ENCODE measurements at places on chromosomes 7 and 10.
A peak's percentile ranks its signal among the peaks of the same experiment; 100 is the strongest.

DNA sequence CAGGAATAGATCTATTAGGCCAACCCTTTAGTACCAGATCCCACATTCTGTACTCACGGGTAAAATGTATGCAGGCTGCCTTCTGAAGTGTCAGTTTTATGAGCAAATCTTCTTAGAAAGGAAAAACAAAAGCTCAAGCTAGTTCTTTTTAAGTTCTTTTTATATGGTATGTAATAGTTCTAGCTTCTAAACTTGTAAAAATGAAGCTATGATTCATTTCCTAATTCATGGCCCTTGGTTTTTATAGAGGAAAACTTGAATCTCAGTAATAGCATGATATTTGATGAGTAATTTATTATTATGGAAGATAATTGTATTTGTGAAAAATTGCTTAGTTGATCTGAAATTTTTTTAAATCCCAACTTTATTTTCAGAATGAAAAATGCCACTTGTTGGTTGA lies 54.3 kb downstream of the SLK start:
- DNase-seq: no peak

- DNase-seq: peak; percentile 63
Observed at GRCh38 chr7:101363734-101364374, 1.2 kb downstream of the COL26A1 start.

DNA sequence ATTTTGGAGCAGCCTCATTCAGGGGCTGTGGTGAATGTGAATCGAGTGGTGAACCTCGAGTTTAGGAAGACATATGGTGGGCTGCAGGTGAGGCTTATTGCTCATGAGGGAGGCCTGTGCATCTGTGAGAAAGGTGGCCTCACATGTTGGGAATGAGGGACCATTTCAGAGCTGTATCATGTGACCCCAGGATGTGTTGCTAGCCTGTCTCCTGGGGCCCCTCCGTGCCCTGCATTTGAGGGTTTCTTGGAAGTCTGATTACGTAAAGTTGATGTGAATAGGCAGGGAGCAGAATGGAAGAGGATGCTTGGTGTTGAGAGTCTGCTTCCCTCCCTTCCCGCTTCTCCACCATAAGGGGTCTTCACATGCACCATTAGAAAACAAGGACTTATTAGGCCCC lies 569.1 kb downstream of the LRMDA start:
- no peak for DNase-seq

GRCh38 chr10:130018265-130018664 lies 54.2 kb upstream of the EBF3 start:
- DNase-seq: peak; percentile 19

- DNase-seq: no peak
Observed at GRCh38 chr7:157930926-157931466, 594.2 kb downstream of the DNAJB6 start.

DNA sequence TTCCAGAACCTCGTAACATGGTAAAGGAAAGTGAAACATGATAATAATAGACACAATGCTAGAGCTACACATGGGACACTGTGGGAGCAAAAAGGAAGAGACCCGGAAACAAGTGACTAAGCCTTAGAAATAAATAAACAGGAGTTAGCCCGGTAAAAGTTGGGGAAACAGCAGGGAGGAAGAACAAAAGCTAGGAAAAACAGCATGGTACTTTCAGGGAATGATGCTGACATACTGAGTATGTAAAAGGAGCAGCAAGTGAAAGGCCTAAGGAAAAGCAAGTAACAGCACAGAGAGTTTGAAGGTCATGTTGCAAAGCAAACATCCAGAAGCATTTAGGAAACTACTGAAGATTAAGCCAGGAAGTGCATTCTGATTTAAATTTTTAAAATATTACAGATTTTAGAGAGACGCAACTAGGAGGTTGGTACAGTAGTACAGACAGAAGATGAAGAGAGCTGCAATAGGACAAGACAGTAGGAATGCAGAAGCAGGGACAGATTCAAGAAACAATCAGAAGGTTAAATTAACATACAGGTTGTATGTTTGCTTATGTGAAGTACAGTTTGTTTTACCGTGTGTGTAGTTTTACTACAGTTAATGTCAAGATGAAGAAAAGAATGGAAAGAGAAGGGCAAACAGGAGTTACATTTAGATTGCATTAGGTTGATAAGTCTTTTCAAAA lies 63.7 kb downstream of the ARHGAP12 start:
- DNase-seq: no peak

DNA sequence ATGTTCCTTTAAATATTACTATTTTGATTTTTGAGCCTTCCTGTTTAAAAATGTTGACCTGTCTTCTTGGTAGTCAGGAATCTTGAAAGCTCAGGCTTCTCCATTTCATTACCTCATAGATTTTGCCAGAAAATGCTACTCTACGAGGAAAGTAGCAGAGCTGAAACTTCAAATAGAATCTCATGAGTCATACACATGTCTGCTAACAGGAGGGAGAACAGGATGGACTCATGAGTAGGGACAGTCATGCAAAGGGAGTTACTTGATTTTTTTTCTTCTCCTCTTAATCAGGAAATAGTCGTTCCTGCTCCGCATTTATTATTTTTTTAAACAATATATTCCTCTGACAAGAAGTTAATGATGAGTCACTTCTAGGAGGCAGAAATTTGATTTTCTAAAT lies 37.0 kb upstream of the MINDY3 start:
- DNase-seq: no peak

DNA sequence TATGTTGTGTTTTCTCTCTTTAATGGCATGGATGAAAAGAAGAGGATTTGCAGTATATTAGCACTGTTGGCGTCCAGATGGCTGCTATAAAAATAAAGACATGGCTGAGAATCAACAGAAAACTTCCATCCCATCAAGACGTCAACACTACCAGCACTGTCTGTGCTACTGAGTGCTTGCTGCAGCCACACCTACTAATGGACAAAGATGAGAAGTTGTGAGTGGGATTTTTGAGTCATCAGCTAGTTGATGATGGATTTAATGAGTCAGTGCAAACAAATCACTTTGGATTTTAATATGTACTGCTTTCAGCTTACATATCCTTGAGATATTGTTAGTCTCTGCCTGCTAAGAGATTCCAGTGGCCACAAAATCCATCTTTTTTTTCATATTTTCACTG lies 631.0 kb upstream of the ANKRD30A start:
- no peak for DNase-seq

DNA sequence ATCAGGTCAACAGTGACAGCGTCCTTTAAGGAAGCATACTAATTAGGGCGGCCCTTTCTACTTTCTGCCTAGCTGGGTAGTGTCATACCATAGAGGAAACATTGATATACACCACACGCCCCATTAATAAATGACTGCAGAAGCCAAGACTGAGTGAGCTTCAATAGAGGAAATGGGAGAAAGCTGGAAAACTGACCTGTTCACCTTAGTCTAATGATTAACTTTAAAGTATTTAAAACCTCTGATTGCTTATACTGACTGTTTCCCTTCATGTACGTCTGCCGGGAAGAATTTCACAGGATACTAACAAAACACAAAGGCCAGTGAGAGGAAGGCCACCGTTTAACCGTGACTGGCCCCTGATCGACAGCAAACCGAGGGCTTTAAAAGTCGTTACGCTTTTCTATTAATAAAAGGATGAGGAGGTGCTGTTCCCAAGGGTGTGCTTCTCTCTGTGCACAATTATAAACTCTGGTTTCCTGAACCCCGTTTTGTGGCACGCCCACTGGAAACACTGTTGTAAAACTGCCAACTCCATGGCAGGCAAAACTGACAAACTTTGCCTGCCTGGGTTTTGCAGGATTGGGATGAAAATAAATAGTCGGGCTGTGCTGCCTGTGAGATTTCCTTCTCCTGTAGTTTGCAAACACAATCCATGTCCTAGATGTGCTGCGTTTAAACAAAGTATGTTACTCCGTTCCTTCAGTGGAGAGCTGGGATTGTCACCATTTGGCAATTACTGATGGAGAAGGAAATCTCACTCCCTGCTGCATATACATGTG lies 137.6 kb downstream of the NRP1 start:
- DNase-seq: no peak

GRCh38 chr7:44454348-44454747 lies 36.1 kb downstream of the NUDCD3 start:
- DNase-seq: no peak

GRCh38 chr7:15462721-15463389 lies 99.0 kb downstream of the AGMO start:
- DNase-seq: no peak

- no peak for DNase-seq
Observed at GRCh38 chr10:106515206-106515790, 649.2 kb downstream of the SORCS1 start.

DNA sequence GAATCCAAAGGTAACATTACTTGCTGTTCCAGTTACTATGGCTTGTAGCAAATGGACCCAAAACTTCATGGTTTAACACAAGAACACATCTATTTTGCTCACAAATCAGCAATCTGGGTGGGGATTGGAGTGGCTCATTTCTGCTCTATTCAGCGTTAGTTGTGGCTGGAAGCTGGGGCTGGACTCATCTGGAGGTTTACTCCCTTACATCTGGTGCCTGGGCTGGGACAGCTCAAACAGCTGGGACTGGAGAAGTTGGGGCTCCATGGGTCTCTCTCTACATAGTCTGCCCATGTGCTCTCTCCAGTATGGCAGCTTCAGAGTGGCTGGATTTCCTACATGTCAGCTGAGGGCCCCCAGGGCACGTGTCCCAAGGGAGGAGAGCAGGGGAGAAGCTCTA lies 33.7 kb upstream of the NAMPT start:
- no peak for DNase-seq

- no peak for DNase-seq
Observed at GRCh38 chr10:119608316-119609155, 11.8 kb upstream of the TIAL1 start.

DNA sequence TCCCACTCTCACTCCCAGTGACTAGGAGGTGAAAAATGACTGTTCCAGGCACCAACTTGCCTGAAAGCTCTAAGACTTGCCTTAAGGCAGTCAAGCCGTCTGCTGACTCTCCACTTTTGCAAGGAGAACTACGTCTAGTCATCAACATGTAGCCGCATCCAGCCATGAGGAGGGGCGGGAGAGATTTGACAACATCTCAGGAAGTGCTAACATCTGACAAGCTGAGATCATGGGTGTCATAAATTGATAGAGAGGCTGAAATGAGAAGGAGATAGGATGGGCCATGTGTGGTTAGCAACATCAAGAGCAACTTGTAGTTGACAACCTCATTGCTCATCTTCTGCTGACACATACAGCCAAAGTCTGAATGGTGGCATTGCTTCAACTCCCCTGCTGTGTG lies 9.0 kb upstream of the TBXAS1 start:
- DNase-seq: no peak

DNA sequence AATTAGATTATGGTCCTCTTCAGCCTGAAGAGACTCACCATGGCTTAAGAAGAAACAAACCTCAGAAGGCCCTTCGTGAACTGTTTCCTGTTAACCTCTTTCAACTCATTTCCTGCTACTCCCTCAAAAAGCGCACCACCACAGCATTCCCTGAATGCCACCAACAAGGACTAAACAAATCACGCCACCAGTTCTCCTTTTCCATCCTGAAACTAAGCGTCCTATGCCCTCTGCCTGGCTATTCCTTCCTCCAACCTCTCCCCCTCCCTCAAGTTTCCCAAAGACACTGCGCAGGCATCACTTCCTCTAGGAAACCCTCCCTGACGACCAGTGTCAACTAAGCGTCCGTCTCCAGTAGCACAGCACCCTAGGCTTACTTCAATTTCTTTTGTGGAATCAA lies 12.0 kb downstream of the YWHAG start:
- no peak for DNase-seq

- no peak for DNase-seq
Observed at GRCh38 chr10:75694790-75695189, 263.4 kb downstream of the LRMDA start.

GRCh38 chr7:103821092-103821491 lies 168.4 kb downstream of the RELN start:
- DNase-seq: no peak

DNA sequence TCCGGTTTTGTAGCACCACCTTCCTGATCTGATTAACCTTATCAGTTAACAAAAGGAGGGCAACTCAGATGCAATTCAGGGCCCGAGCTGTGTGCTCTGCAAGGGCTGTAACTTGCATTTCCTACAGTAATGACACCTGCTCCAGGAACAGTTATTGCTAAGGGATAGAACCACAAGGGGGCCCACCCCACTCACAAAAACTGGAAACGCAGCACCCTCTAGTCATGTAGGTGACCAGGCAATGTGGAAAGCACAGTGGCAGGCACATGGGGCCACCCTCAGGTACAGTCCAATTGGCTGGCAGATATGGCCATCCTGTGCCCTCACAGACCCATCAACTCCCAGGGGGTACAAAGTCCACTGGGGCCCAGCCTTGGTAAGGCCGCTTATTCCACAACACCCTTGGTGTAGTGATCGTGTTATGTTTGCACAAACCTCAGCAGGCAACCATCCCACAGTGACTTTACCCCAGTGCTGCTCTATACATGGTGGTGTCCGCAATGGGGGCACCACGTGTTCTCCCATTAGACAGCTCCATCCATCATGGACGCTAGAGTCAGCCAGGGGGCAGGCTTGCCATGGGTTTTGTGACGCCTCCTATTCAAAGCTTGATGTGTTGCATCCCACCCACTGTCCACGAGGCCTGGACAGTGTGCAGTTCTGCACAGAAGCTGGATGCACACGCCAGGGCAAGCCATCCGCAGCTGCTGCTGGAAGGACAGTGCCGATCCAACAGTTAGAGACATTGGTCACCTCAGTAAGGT lies 9.4 kb downstream of the RNF133 start:
- DNase-seq: no peak

DNA sequence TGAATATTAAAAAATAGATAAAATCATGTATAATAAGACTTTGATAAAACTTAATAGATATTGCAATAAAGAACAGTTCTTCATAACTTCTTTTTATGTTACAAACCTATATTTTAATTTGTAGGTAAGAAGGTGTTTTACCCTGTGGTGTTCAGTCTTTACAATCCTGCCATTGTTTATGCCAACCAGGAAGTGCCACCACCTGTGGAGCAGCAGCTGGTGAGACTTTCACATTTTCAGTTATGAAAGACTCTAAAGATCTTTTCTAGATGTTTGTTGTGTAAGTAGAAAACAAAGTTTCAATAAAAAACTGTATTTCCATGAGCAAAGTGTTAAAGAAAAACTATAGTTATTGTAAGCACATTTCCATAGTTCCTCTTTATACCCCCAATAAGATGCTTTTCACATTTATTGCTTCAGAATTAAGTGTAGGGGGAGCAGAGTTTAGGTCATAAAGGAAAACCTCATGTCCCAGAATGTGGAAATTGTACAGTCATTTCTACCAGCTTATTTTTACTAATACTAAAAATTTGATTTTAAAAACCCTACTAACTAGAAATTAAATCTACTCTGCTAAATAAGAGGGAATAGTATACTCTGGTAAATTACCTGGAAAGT lies 28.7 kb downstream of the CSGALNACT2 start:
- no peak for DNase-seq

GRCh38 chr7:72053292-72053691 lies 358.8 kb downstream of the CALN1 start:
- DNase-seq: no peak

- no peak for DNase-seq
Observed at GRCh38 chr10:28849821-28850220, 172.5 kb downstream of the BAMBI start.

DNA sequence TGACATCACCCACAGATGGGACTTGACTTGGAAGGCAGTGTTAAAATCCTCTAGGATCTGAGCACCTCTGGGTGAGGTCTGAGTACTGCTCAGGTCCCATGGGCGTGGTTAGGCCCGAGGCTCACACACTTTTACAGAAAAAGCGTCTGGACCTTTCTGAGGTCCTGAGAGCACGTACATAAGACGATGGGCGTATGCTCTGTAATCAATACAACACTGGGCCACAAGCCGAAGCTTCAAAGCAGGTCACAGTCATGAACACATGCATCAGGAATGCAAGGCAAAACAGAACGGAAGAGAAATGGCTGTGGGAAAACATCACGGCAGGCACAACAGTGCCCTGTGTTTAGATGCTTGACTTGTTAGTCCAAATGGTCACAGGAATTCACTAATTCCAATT lies 112.2 kb downstream of the LARP4B start:
- no peak for DNase-seq

All from bone marrow (tissue), 2 donors.